ENCODE measurements at places on chromosomes 5 and 9.
A peak's percentile ranks its signal among the peaks of the same experiment; 100 is the strongest.

DNA sequence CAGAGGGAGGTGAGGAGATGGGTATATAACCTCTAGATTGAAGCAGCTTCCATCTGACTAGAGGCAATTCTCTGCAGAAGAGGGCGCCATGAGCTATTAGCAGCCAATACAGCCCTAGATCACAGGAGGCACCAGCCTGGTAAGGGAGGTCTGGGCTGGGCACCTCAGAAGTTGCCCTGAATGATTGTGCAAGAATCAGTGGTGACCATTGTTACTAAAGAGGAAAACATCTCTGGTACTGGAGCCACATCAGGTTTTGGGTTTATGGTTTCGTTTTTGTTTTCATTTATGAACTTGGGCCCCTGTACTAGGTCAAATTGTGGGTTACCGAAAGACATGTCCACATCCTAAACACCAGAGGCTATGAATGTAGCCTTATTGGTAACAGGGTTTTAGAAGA lies 342.0 kb downstream of the MLLT3 start:
- no peak for DNase-seq

GRCh38 chr5:96203761-96204160 lies 229.3 kb downstream of the PCSK1 start:
- no peak for DNase-seq

DNA sequence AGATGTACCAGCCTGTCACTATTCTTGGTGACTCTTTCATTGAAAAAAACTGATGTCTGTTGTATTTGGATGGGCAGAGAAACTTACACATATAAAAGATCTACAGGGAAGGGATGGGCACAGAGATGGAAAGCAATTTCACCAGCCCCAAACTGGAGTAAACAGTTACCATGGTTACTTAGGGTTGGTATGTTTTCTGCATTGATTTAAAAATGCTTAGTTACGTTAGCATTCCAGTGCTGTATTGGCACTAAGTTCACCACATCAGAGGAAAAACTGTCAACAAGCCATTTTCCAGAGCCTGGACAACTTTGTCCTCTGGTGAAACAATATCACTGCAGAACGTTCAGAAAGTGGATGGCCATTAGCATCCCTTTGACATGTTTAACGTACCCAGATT lies 28.0 kb downstream of the MARCHF3 start:
- DNase-seq: no peak

- DNase-seq: no peak
Observed at GRCh38 chr9:95021166-95021886, 294.8 kb downstream of the AOPEP start.

DNA sequence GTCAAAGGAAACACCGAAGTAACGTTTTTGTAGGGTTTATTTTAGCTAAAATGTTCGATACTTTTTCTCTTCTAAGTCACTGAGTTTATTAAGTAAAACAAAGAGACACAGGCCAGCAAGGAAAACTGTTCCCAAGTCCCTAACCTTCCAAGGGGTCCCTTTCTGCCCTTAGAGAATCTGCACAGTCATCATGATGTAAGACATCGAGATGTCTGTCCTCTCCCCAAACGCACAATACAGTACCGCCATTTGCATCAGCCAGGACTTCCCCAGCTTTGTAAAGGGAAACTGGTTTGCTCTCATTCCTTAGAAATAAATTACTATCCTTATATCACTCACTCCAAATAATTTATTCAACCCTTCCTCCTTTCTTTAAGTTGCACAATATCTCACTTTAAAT lies 89.3 kb downstream of the MARCHF11 start:
- DNase-seq: no peak

GRCh38 chr5:170738840-170739239 lies 44.7 kb upstream of the GABRP start:
- DNase-seq: no peak

- DNase-seq: no peak
Observed at GRCh38 chr5:40312205-40312604, 367.5 kb upstream of the PTGER4 start.

GRCh38 chr9:95494022-95494415 lies 22.8 kb downstream of the PTCH1 start:
- peak; percentile 20 for DNase-seq

GRCh38 chr9:132210472-132211145 lies 48.8 kb downstream of the NTNG2 start:
- DNase-seq: no peak

DNA sequence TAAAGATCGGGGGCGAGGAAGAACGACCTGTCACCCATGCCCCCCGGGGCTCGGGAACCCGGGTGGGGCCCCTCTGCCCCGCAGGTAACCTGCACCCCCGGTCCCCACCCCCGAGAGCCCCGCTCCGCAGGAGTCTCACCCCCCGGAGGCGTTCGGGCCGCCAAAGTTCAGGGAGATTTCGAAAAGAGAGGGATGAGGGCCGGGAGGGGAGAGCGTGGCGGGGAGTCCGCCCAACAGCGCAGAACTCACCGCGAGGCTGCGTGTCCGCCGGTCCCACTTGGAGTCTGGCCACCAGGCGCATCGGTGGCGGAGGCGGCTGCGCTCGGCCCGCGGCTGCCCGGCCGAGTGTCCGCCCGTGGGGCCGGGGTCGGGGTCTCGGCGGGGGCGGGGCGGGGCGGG lies at the start of gene PHF19:
Gene PHF19 (minus strand): TSS at position 347 of the 399 bp plus-strand sequence. CDS start 2,447 bp downstream, outside the sequence.
- DNase-seq: no peak

- no peak for DNase-seq
Observed at GRCh38 chr5:31194468-31194813, 955 bp downstream of the CDH6 start.

DNA sequence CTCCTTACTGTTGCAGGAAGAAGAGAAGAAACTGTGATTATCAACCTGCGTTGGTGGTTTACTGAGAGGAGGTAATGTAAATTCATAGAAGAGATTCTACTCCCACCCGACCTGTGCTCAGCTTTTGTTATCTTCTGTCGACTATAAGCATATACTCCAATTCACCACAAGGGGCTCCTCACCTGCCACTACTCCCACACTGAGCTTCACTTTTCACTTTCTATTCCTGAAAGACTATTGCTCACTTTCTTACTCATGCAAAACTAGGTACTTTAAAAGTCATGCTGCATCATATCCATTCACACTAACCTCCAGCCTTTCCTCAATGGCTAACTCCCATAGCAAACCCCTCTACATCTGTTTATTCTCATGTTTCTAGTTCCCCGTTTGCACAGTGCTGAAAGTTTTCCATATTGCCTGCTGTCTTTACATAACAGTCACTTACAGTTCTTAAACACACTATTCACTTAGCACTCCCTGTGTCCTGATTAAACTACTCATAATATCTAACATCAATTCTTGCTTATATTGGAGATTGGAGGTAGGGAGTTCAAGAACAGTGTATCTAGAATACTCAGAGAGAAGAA lies 1062.6 kb downstream of the NR2F1-AS1 start:
- DNase-seq: no peak

- DNase-seq: no peak
Observed at GRCh38 chr5:83101514-83101913, 24.2 kb downstream of the XRCC4 start.

GRCh38 chr5:56178823-56179222 lies 54.3 kb downstream of the ANKRD55 start:
- no peak for DNase-seq

DNA sequence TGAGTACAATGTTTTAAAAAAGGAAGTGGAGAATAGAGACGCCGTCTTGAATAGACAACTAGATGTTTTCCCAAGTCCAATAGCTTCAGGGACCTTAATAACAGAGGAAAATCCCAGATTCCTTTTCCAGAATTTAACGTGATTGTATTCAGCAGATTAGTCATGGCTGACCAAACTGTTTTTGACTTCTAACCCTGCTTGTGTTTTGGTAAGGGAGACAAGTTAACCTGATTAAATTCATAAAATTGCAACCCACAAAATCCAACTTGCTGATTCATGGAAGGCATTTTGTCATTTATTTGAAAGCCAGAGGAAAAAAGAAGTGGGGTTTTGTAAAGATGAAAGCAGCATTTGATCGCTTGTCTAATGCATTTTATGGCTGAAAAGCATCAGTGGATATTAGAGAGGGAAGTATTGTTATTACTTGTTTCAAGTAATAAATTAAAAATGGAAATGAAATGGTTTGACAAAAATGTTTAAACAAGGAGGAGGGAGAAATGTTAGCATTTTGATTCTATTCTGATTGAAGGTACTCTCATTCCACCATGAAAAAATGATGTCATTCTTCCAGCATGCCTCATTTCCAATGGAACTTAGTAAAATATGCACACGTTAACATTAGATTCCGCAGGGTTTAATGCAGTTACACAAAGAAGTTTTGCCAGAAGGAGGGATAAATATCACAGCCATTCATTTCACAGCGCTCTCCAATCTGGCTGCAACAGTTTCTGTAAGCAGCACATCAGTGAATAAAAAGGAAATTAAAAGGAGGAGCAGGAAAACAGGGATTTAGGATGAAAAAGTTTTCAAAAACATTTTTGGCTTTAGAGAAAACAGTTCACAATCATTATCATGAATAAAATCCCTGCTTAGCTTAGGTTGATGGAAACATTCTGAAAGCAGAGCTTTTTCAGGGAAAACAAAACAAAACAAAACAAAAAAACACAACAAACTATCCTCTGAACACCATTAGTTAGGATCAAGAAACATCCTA lies 314.7 kb downstream of the PRR16 start:
- DNase-seq: no peak

DNA sequence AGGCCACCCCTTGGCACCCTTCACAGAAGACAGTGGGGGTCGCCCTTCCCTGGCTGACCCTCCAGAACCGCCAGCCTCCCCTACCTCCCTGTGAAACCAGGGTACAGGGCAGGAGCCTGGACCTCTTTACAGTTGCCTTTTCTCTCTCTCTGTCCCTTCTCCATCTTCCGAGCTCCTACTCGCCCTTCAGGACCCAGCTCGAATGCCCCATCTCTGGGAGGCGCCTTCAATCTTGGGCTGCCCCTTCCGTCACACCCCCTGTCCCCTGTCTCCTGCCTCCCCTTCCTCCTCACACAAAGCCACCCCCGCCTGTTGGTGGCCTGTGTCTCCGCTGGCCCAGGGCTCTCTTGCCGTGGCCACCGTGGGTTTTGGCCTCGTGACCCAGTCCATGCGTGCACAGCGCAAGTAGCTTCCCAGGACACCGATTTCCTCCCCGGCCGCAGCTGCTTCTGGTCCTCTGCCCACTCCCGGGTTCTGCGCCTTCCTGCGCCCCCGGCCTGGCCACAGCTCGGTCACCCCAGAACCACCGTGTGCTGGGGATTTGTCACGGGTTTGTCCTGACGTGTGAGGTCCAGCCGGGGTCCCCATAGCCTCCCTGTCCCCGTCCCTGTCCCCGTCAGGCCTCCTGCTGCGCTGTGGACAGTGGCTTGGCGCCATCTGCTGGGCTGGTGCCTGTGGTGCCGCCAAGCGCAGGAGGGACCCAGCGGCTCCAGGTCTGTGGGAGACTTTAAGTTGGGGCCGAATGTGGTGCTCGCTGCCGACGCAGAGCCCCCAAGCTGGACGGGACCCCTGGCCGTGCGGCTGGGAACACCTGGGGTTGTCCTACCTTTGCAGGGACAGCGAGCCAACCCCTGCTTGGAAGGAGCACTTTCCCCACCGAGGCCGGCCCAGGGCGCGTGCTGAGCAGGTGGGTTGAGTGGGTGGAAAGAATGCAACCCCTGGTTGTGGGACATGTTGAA lies 4.0 kb upstream of the TMEM250 start:
- DNase-seq: peak; percentile 63

GRCh38 chr5:81854915-81855314 lies 104.0 kb upstream of the SSBP2 start:
- no peak for DNase-seq

DNA sequence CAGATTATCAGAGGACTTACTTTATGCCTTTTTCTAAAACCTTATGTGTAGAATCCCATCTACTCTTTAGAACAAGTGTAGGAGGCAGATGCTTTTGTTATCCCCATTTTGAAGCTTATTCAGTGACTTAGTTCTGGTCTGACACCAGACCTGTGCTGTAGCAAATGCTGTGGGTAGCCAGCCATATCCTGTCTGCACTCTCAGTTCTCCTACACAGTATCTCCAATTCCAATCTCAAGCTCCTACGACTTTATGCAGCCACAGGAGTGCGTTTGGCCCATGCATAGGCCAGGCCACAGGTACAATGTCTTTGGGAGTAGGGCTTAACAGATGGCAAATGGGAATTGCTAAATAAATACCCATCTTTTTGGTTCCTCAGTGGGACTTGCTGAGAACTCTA lies 292.6 kb downstream of the MCTP1 start:
- no peak for DNase-seq

DNA sequence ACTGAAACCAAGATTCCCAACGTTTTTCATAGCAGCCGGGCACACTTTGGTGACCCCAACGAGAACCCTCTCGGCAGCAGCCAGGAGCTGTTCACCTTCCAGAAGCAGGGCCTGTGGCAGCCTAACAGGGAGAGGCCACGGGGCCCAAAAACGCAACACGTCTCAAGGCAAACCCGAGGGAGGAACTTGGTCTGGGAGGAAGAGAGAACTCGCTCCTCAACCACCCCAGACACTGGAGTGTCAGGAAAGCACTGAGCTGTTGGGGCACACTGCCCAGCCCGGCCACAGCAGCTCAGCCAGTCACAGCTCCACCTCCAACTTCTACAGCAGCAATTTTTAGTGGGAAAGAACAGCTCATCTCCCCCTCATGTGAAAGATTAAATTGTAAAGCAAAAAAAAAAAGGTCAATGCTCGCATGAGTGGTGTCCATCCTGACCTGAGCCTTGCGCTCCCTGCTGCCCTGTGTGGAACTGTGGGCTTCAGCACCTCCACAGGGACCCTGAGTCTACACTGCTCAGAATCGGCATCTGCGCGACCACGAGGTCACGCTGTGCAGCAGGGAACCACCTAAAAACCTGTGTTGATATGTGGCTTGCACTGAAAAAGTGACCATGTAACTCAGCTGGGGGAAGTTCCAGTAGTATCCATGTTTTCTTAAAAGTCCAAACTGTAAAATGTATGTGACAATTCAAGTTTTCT lies 55.0 kb downstream of the IPPK start:
- DNase-seq: no peak

DNA sequence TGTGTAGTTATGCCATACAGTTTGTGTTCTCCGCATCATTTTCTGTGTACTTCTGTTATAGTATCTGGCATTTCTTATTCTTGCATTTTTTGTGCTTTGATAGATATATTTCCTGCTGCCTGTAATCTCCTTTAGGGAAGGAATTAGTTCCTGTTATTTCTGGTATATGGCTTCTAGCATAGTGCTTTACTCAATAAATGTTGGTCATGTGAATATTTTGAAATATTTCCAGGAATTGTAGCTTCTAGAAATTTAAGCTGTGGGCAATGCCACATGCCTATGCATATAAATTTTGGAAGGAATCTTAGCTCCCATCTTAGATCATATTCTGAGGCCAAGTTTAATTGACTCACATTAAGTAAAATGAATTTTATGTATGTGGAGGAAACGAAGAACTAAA lies 11.5 kb upstream of the PRRC1 start:
- no peak for DNase-seq

DNA sequence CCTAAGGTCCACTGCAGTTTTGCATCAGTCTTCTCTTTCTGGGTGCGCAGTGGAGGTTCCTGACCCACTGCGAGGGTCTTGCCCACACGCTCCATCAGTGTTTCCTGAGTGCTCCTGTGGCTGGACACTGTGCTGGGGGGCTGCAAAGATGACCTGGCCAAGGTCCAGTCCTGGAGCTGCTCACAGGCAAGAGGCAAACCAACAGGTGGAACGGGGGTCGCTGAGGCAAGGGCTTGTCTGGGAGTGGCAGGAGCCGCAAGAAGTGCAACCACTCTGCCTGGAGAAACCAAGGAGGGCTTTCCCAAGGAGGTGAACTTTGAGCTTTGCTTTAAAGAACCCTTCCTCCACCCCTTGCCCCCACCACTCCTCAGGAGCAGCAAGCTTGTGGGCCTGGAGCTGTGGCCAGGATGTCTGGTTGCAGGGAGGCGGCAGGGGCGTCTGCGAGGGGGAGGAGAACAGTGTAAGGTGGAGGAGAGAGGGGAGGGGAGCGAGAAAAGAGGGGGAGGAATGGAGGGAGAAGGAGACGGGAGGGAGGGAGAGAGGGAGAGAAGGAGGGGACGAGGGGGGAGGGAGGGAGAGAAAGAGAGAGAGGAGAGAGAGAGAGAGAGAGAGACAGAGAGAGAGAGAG lies 444 bp upstream of the CPLX2 start:
- no peak for DNase-seq
